ENCODE measurements at places on chromosomes 1 and 21. TPM values are rescaled to one million over a fixed set of nuclear protein-coding genes. Genes with fewer than 3 reads are reported as not detected.

DNA sequence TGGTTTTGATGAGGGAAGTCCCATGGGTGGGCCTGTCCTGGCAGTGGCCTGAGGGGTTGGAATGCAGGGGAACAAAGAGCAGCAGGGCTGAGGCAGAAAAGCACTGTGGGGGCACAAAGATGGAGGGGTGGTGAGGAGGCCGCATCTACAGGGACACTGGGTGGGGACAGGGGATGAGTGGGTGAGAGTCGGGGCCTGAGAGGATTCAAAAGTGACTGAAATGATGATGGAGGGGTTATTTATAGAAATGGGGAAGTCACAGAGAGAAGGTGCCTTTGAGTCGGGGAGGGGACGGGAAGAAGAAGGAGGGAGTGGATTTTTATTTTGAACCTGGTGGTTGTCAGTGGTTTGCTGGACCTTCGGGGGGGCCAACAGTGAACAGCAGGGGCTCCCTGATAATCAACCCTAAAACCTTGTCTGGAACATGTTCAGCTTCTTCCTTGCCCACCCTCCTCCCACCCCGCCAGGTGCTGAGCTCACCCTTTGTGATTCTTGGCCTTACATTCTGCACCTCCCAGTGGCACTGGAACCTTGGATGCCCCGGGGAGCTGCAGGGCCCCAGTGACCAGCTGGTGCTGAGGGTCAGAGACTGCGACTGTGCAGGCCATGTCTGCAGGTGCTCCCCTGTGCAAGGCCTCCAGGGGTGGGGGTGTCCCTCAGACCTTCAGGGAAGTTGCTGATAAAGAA, 42.9 kb downstream of the IER5 start:
- no peak for DNase-seq

Gene SON
- 113 TPM for polyA plus RNA-seq

Gene OVAAL
- polyA plus RNA-seq = 0.12 TPM

Gene C1QTNF12
- polyA plus RNA-seq = 0.76 TPM

- no peak for DNase-seq
Measured at GRCh38 chr1:161900160-161900559, 123.5 kb downstream of the OLFML2B start.

DNA sequence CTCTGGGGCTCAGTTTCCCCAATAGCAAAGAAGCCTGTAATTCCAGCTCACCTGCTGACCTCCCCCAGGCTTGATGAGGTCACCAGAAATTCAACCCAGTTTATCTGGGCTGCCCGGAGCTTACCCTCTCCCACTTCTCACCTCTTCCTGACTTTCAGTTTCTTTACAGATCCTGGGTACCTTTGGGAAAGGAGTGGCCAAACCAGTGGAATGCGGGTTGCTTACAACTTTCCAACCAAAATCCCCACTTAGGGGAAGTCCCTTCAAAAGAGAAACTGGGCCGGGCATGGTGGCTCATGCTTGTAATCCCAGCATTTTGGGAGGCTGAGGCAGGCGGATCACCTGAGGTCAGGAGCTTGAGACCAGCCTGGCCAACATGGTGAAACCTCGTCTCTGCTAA, 5.9 kb upstream of the MARCKSL1 start:
- no peak for DNase-seq

DNA sequence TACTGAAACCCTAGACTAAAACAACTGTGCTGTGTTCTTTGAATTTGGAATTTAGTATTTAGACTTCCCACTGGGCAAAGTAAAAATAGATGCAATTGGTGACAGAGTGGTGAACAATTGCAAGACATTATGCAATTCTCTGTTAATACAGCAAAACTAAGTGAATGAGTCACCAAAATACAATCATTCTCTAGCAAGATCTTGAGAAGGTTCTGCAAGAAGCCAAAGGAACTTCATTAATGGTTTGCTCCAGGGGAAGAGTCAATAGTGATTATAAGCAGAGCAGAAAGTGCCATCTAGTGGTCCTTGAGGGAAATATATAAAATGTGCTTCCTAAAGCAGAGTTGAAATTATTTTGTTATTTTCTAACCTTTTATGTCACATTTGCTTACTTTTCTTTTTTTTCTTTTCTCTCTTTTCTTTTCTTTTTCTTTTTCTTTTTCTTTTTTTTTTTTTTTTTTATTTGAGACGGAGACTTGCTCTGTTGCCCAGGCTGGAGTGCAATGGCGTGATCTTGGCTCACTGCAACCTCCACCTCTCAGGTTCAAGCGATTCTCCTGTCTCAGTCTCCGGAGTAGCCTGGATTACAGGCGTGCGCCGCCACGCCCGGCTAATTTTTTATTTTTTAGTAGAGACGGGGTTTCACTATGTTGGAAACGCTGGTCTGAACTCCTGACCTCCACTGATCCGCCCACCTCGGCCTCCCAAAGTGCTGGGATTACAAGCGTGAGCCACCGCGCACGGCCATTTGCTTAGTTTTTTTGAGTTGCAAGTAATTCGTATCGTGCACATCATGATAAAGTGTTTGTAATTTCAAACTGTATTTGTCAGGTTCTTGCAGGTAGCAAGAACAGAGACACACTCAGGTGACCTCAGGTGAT, 99.2 kb downstream of the CTH start:
- DNase-seq = peak; percentile 30

DNA sequence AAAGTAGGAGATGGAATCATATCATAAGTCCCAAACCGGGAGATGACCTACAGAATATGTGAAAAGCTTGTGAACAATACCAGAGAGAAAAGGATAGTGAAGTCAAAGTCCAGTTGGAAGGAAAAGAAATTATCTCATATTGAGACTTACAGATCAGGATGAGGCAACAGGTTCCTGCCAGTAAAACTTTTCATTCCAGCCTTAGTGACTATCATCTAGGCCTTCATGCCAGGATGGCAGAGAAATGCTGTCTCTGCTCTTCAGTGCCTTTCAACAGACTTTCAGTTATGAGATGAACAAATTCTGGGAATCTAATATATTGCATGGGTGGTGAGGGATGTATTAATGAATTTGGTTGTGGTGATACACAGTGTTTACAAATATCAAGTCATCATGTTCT, 52.3 kb downstream of the NTMT2 start:
- no peak for DNase-seq

- no peak for DNase-seq
Measured at GRCh38 chr1:183002267-183002666, 21.0 kb upstream of the LAMC1 start.

DNA sequence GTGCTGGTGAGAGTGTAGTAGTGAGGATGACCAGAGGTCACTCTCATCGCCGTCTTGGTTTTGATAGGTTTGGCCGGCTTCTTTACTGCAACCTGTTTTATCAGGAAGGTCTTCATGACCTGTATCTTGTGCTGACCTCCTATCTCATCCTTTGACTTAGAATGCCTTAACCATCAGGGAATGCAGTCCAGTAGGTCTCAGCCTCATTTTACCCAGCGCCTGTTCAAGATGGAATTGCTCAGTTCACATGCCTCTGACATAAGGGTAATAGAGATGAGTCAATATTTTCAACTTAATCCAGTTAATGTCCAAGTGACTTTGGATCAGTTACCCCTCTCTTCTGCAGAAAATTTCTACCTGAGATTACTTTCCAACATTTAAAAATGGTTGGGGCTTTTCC, 4.6 kb downstream of the NID1 start:
- DNase-seq = no peak

- DNase-seq = no peak
Measured at GRCh38 chr1:16068356-16069270, 4.8 kb downstream of the FAM131C start.

Gene PCSK9
- polyA plus RNA-seq = 2.7 TPM

- DNase-seq = no peak
Measured at GRCh38 chr21:43317254-43317748, 109.6 kb downstream of the SIK1 start.

DNA sequence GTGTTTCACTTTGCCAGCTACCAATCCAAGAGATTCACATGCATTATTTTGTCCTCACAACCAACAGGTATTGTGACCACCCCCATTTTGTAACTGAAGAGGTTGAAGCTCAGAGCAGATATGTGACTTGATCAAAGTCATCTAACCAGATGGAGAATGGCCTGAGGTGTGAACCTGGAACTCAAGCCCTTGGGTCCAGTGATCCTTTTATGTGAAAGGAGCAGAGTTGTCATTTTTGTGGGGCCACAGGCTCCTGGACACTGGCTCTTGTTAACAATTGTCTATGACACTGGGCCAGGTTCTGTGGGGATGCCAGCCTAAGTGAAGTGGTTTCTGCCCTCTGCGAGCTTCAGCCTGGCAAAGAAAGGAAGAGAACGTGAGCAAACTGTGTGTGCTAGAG, 172.6 kb downstream of the ZZZ3 start:
- DNase-seq = no peak

DNA sequence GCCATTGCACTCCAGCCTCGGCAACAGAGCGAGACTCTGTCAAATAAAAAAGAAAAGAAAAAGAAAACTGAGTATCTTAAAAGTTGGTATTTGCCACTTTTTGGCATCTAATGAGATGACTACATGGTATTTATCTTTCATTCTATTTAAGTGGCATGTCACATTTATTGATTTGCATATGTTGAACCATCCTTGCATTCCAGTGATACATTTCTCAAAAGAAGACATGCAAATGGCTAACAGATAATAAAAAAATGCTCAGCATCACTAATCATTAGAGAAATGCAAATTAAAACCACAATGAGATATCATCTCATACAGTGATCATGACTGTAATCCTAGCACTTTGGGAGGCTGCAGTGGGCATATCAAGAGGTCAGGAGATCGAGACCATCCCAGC, 28.1 kb downstream of the SFPQ start:
- no peak for DNase-seq

- no peak for DNase-seq
Measured at GRCh38 chr1:157739229-157739901, 37.6 kb downstream of the FCRL2 start.

- peak; percentile 85 for DNase-seq
Measured at GRCh38 chr1:19643121-19643520, 990 bp upstream of the NBL1 start.

DNA sequence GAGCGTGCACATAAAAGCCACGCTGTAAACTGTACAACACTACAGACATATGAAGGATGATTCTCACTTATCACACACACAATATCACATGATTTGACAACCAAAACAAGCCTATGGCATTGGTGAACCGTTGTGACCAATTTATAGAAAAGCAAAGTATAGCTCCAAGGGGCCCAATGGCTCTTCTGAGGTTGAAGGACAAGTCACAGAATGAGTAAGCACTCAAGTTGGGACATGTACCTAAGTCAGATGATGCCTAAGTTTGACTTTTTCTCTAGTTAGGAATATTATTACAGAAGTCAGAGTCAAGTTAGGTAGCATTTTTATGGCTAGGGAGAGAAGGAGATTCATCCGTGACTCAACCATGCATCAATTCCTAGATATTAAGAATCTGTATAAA, 45.7 kb downstream of the PLPP3 start:
- no peak for DNase-seq

- DNase-seq = no peak
Measured at GRCh38 chr1:83583351-83584014, 415.4 kb downstream of the TTLL7 start.

Gene SGIP1
- polyA plus RNA-seq = not detected

DNA sequence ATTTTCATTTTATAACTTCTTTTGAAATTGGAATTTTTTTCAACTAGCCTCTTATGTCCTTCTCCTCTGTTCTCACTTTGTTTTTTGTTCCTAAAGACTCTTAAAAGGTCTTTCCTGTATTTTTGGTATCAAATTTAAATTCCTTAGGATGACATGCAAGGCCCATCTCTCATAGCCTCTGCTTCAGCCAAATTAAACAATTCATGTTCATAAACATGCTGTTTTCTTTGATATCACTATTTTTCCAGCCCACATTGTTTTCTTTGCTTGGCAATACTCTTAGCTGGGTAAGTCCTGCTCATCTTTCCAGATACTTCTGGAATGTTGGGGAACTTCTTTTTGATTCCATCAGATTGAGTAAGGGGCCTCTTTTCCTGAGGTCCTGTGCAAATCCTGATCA, 55.8 kb upstream of the GPR88 start:
- no peak for DNase-seq

DNA sequence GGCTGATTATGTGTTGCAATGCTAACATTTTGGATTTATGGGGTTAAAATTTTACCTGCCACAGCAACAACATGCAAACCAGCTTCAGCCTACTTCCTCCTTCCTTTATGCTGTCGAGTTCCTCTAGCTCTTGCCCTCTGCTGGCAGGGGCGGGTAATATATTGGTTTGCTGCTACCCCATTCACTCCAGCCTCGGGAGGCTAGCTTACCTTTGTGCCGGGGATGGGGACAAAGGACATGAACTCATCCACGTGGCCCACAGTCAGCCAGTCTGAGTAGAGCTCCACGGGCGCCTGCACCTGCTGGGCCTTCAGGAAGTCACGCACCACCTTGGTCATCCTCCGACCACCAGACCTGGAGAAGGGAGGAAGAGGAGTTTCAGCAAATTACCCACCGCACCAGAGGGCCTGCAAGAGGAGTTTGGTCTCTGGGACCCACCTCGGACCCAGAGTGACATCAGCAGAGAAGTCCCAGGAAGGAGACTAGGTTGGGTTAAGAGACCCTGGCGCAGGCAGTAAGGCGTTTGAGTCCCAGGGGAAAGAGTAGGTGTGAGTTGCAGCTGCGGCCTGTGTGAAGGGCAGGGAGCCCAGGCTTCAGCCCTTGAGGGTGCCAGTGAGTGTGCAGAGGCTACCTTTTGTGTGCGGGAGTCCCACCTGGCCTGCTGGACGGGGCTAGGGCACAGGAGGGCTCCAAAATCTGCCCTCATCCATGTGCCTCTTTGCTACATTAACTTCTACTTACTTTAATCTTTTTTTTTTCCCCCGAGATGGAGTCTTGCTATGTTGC, 21.8 kb upstream of the SDHB start:
- DNase-seq = peak; percentile 49

DNA sequence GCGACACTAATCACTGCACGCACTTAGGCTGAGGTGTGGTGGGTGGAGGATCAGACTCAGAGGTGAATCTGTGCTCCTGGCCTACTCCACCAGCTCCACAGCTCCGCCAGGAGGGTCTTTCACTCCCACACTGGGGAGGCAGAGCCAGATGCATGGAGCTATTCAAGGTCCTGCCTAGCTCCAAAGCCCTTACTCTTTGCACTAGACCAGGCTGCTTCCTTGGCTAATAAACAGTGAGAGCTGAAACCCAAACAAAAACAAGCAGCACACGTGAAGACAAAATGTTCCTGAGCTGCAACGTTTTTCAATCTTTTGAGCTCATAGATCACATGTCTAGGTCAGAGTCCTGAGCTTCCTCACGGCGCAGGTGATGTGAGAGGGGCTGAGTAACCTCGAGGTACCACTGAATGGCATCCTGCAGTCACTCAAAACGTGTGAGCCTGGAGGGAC, 19.2 kb downstream of the CAPZB start:
- DNase-seq = no peak

Gene ACKR1
- not detected for polyA plus RNA-seq

- no peak for DNase-seq
Measured at GRCh38 chr1:71660411-71660810, 579.6 kb upstream of the ZRANB2 start.

GRCh38 chr1:24190983-24191461, 3.9 kb upstream of the IFNLR1 start:
- DNase-seq = no peak

GRCh38 chr1:7301664-7301981, 469.5 kb upstream of the VAMP3 start:
- no peak for DNase-seq

- DNase-seq = peak; percentile 92
Measured at GRCh38 chr1:231828182-231828920, 201.8 kb downstream of the DISC1 start.

- DNase-seq = no peak
Measured at GRCh38 chr1:111551623-111552411, 48.4 kb upstream of the ADORA3 start.

Data from A549 (cell line).